Left kidney (tissue), 8 donors: ENCODE measurements at places on chromosomes 16 and 17. TPM values are rescaled to one million over a fixed set of nuclear protein-coding genes. Genes with fewer than 3 reads are reported as not detected.

The TP53TG3C gene
- not detected for polyA plus RNA-seq

The BRIP1 gene
- 18.4 TPM for polyA plus RNA-seq

- peak; percentile 33 for DNase-seq
Measured at GRCh38 chr17:3802461-3803307, 1.7 kb upstream of the ITGAE start.

- no peak for DNase-seq
Measured at GRCh38 chr17:72295916-72296315, 175.1 kb downstream of the SOX9 start.

GRCh38 chr17:8887834-8888703 is 20.6 kb upstream of the PIK3R6 start:
- peak; percentile 43 for DNase-seq

DNA sequence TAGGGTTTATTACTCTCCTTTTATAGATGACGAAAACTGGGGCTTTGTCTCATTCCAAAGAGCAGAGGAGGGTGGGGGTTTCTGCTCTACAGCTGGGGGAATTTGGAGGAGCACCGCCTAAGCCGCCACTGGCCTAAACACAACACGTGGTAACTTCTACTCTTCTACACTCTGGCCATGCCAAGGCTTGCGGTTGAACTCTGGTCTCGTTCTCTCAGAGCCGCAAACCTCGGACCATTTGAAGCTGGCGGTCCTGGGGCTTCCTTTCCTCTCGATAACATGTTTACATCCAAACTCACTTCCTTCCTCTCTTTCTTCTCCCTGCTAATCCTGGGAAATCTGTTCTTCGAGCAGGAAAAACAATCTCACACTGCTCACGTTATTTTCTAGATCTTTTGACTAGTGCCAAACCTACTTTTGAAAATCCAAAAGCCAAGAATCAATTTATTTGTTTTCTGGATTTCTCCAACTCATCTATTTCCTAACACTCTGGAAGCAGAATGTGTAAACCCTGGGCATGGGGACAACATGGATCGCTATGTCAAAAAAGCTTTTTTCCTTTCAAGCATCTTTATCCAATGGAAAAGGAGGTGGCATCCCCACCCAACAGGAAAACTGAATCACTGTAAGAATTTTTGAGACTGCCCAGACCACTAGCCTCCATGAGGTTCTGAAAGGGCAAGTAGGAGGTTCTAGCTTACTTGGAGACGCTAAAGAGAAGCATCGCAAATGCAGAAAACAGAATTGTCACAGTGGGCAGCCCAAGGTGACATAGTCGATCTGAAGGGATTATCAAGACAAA is 13.6 kb upstream of the EEF2K start:
- DNase-seq: no peak

- no peak for DNase-seq
Measured at GRCh38 chr17:74467221-74467951, 952 bp downstream of the CD300A start.

- DNase-seq: no peak
Measured at GRCh38 chr17:8189041-8189710, 804 bp downstream of the BORCS6 start.

DNA sequence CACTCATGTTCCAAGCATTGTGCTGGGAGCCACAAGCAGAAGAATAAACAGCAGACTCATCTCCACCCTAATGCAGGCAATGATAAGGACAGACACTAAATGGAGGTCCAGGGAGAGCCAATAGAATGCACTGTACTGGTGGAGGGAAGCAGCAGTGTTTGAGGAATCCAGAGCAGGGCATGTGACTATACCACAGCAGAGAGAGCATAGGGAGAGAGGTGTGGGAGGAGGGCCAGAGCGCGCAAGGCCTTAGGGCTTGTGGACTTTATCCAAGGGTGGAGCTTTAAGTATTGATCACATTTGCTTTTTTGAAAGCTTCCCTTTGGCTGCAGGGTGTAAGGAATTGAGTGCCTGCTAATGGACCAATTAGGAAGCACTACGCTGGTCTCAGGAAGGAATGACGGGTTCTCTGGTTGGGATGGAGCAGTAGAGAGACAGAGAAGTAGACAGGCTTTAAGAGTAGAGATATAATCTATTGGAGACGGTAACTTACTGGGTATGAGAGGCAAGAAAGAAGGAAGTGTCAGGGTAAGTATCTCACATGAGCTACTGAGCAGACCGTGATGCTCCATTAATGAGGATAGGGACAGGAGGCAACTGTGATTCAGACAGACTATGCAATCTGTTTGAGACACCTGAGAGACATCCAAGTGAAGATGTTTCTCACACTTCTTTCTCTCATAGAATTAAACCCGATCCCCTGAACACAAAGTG is 82.2 kb downstream of the MYO1D start:
- DNase-seq: no peak

DNA sequence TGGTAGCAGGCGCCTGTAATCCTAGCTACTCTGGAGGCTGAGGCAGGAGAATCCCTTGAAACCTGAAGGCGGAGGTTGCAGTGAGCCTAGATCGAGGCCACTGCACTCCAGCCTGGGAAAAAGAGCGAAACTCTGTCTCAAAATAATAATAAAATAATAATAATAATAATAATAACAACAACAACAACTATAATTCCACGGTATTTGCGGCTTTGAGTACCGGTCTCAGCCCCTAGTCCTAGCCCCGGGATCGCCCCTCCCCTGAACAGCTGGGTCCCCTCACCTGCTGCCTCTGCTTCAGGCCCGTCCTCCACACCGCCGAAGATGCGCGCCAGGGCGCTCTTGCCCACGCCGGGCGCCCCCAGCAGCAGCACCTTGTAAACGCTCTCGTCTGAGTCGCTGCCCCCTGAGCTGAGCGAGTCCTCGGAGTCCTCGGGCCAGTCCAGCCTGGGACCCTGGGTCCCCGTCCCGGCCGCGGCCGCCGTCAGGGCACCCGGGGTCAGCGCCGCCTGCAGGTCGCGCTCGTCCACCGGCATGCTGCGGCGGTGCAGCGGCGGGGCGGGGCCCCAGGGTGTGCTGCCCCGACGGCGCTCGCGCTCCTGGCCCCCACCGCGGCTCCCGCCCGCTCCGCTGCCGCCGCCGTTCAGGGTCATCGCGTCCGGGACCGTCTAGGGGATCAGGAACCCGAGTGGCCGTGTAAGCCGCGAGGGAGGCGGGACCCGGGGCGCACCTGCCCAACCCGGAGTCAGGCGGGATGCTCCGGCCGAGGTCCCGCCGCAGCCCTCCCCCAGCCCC is 611 bp downstream of the RRAD start:
- no peak for DNase-seq

DNA sequence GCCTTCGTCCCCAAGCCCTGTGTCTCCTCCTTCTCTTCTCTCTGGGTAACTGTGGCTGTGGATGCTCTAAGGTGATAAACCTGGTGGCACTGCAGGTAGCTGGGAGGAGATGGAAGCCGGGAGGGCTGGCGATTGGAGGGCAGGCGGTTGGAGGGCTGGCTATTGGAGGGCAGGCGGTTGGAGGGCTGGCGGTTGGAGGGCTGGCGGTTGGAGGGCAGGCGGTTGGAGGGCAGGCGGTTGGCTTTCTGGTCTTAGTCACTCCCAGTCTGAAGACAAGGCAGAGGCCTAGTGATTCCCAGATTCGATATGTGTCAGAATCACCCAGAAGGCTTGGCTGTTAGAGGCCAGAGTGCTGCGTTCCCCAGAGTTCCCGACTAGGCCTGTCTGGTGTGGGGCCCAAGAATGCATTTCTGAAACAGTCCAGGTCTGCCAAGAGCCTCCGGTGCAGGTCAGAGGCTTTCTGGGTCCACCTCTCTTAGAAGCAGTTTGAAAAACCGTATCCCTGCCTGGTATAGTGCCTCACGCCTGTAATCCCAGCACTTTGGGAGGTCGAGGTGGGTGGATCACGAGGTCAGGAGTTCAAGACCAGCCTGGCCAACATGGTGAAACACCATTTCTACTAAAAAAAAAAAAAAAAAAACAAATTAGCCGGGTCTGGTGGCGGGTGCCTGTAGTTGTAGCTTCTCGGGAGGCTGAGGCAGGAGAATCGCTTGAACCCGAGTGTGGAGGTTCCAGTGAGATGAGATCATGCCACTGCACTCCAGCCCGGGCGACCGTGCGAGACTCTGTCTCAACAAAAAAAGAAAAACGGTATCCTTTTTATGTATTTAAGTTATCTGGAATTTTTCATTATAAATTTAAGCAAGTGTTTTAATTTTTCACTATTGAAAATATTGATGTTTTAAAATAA is 59.7 kb downstream of the WDR45B start:
- no peak for DNase-seq

- DNase-seq: no peak
Measured at GRCh38 chr16:53457670-53458069, 23.4 kb downstream of the RBL2 start.

DNA sequence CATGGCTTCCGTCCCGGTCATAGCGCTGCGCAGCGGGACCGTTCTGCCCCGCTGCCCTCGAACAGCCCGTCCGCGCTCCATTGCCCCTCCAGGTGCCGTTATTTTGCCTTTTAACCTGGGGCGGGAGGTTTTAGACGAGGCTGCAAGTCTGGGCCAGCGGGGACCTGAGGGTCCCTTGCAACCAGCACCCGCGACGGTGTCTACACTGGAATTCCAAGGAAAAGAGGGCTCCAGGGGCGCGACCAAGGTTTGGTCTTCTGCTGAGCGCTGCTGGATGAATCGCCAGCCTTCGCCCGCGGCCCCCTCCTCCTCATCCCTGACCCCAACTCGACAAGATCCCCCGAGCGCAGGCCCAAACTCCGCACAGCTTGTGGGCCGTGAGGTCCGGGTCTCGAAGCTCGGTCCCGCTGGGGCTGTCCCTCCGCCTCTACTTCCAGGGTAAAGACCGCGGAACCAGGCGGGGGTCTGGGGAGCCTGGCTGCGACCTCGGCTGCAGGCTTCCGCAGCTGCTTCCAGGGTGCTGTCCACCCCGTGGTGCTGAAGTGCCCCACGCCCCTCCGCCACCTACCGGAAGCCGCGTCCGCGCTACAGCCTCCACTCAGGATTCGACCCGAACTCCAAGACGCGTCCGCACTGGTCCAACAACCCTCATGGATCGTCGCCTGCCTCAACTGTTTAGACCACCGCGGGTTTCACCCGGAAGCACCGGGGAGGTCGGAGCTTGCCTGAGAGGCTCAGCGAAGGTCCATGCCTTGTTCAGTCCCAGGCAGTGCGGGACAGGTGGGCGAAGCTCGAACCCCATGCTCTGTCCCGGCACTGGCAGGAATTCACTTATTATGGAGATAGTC is 10.1 kb upstream of the CA4 start:
- DNase-seq: peak; percentile 70

DNA sequence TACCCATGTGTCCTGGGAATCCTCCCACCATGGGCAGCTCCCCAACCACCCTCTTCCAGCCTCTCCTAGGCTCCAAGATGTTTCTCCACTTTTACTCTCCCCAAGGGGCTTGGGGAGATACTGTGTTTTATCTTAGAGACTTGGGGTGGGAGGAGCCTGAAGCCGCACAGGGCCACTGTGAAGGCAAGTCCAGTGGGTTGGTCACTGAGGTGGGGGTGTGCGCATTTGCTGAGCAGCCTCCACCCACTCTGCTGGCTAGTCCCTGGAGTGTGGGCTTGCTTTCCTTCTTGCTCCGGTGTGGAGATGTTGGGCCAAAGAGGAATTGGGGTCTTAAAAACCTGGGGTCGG is 4.1 kb upstream of the CLDN9 start:
- DNase-seq: no peak

DNA sequence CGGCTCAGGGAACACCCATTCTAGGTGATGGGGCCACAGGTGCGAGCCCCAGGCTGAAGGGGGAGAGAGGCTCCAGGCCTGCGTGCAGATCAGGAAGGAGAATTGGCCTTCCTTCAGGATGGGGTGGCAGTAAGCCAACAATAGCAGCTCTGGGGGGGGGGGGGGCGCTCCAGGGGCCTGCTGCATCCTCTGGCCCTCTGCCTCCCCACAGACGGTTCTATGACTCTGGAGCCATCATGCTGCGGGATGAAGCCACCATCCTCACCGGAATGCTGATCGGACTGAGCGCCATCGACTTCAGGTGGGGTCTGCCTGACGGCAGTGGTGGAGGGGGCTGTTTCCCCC is 6.1 kb downstream of the RUNDC3A start:
- DNase-seq: no peak
